ENCODE measurements at places on chromosomes 4 and X. TPM values are rescaled to one million over a fixed set of nuclear protein-coding genes. Genes with fewer than 3 reads are reported as not detected.

DNA sequence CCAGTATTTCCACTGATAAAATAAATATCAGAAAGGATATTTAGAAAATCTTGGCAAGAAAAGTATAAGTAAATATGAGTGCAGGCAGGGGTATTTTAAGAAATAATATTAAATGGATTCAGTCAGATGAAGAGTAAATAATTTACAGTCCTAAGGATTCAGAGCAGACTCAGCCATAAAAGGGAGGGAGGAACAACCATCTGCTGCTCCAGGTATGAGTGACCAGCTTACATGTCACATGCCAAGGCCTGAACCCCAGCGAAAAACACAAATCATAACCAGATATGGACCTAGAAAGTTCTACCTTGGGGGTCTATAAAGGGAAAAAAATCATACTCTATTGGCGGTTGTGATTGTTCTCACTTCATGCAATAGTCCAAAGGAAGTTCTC lies 166.8 kb downstream of the COL4A6 start:
- no peaks in the 10 kb centered on the region for H3K27me3 ChIP-seq
- H3K4me3 ChIP-seq: no peak overlapping the region
- H3K4me1 ChIP-seq: no peaks in the 10 kb centered on the region

DNA sequence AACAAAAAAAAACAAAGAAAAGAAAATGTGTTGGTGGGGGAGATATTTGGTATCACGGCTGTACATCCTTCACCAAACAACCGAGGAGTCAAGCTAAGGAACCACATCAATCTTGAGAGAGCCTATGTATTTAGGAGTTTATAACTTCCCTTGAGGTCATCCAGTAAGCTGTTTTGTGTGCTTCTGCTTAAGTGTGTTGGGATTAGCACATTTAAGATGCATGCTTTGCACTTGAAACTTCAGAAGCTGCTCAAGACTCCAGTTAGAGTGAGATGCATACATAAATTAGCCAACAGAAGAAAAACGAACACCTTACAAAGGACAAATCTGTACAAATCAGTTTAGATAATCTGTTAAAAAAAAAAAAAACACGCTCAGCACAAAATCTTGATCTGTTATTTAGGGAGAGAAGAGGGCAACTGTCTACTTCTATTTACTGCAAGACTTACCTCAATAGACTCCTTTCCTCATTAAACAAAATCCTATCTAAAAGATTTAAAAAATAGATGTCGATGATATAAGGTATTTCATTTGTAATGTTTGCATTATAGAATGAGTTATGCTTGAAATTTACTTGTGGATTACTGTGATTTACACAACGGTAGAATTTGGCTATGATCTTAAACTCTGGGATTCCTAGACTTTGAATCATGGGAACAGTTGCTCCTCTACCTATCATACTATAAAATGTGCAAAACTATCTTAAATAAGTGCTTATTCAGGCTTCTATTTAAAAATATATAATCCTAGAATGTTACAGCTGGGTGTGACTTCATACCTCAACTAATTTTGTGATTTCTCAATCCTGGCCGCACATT lies 53.8 kb upstream of the NAP1L5 start:
- peaks cover 2% of the 10 kb centered on the region for H3K36me3 ChIP-seq
- no peak overlapping the region for H3K4me3 ChIP-seq
- no peak for DNase-seq

GRCh38 chr4:61493470-61493869 lies 293.3 kb downstream of the ADGRL3 start:
- DNase-seq: no peak
- H3K27ac ChIP-seq: no peak overlapping the region
- no peaks in the 10 kb centered on the region for H3K4me1 ChIP-seq
- no peaks in the 10 kb centered on the region for H3K36me3 ChIP-seq
- no peak overlapping the region for H3K4me3 ChIP-seq
- H3K27me3 ChIP-seq: no peaks in the 10 kb centered on the region

- H3K4me1 ChIP-seq: 0 out of 2 replicates have a peak, but pooled peaks cover 3% of the 10 kb centered on the region
- H3K36me3 ChIP-seq: no peaks in the 10 kb centered on the region
- H3K27ac ChIP-seq: no peak overlapping the region
Observed at GRCh38 chr4:68572653-68573170, 3.4 kb downstream of the UGT2B17 start.

DNA sequence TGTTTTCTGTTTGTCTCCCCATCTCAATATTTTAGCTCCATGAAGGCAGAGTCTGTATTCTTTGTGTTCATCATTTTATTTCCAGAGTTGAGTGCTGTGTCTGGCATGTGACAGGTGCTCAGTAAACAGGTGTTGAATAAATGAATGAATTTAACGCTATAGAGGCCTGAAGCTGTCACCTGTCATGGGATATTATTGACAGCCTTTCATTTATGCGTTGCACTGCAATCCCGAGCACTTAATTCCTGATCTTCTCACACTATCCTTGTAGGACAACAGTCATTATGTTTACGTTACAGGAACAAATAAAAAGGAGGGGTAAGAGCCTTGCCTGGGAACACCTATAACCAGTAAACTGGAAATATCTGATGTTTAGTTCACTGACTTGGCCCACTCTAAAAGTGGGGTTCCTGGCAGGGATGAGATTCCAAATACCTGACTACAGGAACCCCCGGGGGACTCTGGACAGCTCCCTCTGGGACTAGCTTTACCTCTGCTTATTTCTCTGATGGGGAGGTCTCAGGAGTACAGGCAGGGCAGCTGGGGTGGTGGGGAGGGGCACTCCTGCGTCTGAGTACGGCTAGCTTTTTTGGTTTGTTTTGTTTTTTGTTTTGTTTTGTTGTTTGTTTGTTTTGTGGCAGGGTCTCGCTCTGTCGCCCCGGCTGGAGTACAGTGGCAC lies 36.6 kb downstream of the SEL1L3 start:
- H3K4me1 ChIP-seq: no peaks in the 10 kb centered on the region
- H3K36me3 ChIP-seq: no peaks in the 10 kb centered on the region
- no peak overlapping the region for H3K4me3 ChIP-seq
- H3K27ac ChIP-seq: no peak overlapping the region

ZNF185 gene
- 5.9 TPM for total RNA-seq

PRDM8 gene
- total RNA-seq: not detected

KCNIP4 gene
- total RNA-seq: not detected
